ENCODE measurements at places on chromosomes 12 and 14.

DNA sequence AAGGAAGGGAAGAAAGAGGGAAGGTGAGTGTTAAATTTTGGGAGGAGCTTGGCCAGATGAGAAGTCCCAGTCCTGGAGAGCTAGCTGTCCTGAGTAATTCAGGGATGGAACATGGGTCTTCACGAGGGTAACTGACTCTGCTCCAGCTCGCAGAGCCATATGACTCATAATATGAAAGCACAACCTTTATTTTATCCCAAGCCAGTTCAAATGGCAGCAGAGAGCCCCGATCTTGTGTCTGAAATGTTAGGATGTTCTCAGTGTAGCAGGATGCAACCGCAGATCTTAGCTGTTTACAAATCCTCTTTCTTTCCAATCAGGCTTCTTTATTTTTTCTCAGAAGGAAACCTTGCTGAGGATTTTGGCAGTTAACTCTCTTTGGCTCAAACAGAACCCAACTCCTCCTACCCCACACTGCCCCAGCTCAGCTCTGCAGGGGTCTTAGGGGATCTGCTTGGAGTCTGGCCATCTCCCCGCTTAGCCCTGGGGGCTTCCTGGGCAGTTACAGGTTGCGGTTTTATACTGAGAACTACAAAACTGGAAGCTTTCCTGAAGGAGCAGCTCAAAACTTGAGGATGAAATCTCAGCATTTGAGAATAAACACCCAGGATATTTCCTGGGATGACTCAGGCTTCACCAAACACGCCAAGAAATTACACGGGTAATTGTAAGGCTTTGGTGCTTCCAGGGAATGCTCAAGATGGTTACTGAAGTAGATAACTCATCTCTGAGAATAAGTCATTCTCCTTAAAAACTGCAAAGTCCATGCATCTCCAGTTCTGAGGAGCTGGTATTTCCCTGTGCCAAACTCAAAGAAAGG is 92.5 kb downstream of the VCPKMT start:
- no peak for DNase-seq

GRCh38 chr14:75240781-75241180 is 37.8 kb upstream of the FOS start:
- DNase-seq, result no peak

DNA sequence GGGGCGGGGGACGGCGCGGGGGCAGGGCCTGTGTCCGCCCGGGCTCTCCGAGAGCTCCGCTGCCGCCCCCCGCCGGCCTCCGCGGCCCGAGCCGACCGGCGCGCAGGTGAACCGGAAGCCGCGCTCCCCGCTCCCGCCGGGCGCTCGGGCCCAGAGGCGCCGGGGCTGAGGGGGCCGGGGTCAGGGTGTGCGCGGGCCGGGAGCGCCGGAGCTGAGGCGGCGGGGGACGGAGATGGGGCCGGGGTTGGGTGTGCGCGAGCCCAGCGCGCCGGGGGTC is 431 bp downstream of the HIP1R start:
- no peak for DNase-seq

GRCh38 chr12:49867570-49868341 is 24.9 kb upstream of the BCDIN3D start:
- DNase-seq, result no peak

GRCh38 chr12:69161829-69162228 is 77.5 kb upstream of the CPSF6 start:
- DNase-seq, result peak; percentile 89

- DNase-seq, result no peak
Measured at GRCh38 chr14:49480053-49480760, 106.0 kb downstream of the RPS29 start.

GRCh38 chr14:75279153-75279762 is 630 bp downstream of the FOS start:
- peak; percentile 45 for DNase-seq

GRCh38 chr12:40942326-40942725 is 245.8 kb upstream of the PDZRN4 start:
- no peak for DNase-seq

GRCh38 chr14:100403802-100404365 is 80.7 kb downstream of the SLC25A47 start:
- no peak for DNase-seq

DNA sequence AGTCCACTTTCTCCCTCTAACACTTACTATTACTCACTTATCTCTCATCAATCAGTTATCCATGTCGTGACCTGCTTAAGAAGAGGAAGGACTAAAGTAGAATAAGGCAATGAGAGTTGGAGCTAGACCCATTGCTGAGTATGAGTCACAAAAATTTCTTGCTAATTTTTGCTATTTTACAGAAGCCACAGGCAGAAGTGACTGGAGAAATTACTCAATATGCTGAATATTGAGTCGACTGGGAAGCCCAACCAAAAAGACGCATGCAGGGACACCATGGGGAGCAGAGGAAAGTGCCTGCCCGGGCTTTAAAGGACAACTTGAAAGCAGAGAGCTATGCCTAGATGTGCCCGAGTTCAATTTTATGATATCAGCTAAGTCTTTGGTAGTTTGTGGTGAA is 115.4 kb upstream of the FOXG1 start:
- no peak for DNase-seq

DNA sequence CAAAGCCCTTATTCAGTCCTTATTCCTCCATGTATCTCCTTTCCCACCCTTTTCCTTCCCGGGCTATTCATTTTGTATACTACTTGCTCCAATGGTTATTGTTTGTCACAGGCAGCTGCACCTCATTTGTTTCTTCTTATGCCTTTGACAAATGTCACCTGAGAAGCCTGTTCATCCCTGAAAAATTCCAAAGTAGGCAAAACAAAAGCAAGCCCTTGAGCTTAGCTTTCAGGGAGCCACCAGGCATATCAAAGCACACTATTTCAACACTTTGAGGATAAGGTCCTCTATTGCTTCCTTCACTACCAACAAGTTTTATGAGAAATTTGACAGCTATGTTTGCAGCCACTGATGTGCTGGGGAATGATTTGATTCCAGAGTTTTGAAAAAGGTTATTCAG is 738.7 kb upstream of the LMO3 start:
- no peak for DNase-seq

- DNase-seq, result no peak
Measured at GRCh38 chr12:38880288-38880687, 25.1 kb downstream of the CPNE8 start.

- DNase-seq, result no peak
Measured at GRCh38 chr12:15956413-15957185, 45.5 kb downstream of the DERA start.

- DNase-seq, result no peak
Measured at GRCh38 chr14:34362641-34363251, 99.3 kb downstream of the SPTSSA start.

GRCh38 chr12:28498850-28499249 is 308.6 kb downstream of the CCDC91 start:
- DNase-seq, result no peak

- DNase-seq, result peak; percentile 59
Measured at GRCh38 chr12:15584366-15585041, 204.7 kb downstream of the EPS8 start.

GRCh38 chr12:56385873-56386272 is 23.2 kb upstream of the APOF start:
- no peak for DNase-seq

- peak; percentile 22 for DNase-seq
Measured at GRCh38 chr14:79278798-79279644, 932.3 kb downstream of the DIO2 start.

GRCh38 chr12:104727726-104728465 is 230.2 kb downstream of the SLC41A2 start:
- DNase-seq, result no peak
